ENCODE measurements at places on chromosomes 7 and 10. TPM values are rescaled to one million over a fixed set of nuclear protein-coding genes. Genes with fewer than 3 reads are reported as not detected.

DPP6 gene
- total RNA-seq = not detected

CDK14 gene
- total RNA-seq = 26.6 TPM

ZNF394 gene
- 24.2 TPM for total RNA-seq

RELN gene
- 2.1 TPM for total RNA-seq

OPN1SW gene
- total RNA-seq = not detected

PSD gene
- total RNA-seq = 0.07 TPM

HMX2 gene
- not detected for total RNA-seq

STK31 gene
- not detected for total RNA-seq

SORCS1 gene
- not detected for total RNA-seq

ASB10 gene
- total RNA-seq = not detected

TBX20 gene
- 14.4 TPM for total RNA-seq

PRKCQ gene
- 0.72 TPM for total RNA-seq

GIMAP7 gene
- 30.9 TPM for total RNA-seq

CCZ1B gene
- 69.1 TPM for total RNA-seq

CFTR gene
- not detected for total RNA-seq

OR2A42 gene
- total RNA-seq = not detected

EEPD1 gene
- 0.27 TPM for total RNA-seq

ARHGAP22 gene
- 76.5 TPM for total RNA-seq

LIPM gene
- total RNA-seq = not detected

VWDE gene
- 0.50 TPM for total RNA-seq

SPAM1 gene
- not detected for total RNA-seq

GPR141 gene
- not detected for total RNA-seq

KAT6B gene
- 22.7 TPM for total RNA-seq

CALML3 gene
- not detected for total RNA-seq

SDHAF3 gene
- 9.6 TPM for total RNA-seq

PON2 gene
- 113 TPM for total RNA-seq

ASAH2 gene
- 0.27 TPM for total RNA-seq

AFAP1L2 gene
- 1.7 TPM for total RNA-seq

PTEN gene
- 139 TPM for total RNA-seq

PPRC1 gene
- total RNA-seq = 28.6 TPM

ASIC3 gene
- total RNA-seq = not detected

DENND2A gene
- not detected for total RNA-seq

All from thoracic aorta endothelial cell (primary cell).